ENCODE measurements at places on chromosomes 1 and 21. TPM values are rescaled to one million over a fixed set of nuclear protein-coding genes. Genes with fewer than 3 reads are reported as not detected.

GRCh38 chr1:43539726-43540434, 9.2 kb downstream of the PTPRF start:
- no peak for DNase-seq

The TUFT1 gene
- 24.1 TPM for polyA plus RNA-seq

- no peak for DNase-seq
Measured at GRCh38 chr1:6581561-6582305, 1.9 kb downstream of the ZBTB48 start.

DNA sequence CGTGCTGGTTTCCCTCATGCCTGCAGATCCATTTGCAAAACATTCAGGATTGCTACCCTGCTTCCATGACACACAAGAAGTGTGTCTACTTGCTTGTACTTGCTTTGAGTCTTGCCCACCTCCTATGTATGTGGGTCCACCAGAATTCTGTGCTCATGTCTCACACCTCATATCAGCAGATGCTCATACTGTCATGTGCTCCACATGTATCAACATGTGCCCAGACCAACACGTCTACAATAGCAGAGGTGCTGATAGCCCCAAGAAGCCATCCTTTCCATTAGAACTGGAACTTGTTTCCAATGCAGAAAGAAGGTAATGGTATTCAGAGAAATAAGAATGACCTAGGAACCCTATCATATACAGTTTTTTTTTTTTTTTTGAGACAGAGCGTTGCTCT, 27.9 kb upstream of the MYOC start:
- DNase-seq, result no peak

- no peak for DNase-seq
Measured at GRCh38 chr21:41868062-41868710, 11.0 kb downstream of the PRDM15 start.

DNA sequence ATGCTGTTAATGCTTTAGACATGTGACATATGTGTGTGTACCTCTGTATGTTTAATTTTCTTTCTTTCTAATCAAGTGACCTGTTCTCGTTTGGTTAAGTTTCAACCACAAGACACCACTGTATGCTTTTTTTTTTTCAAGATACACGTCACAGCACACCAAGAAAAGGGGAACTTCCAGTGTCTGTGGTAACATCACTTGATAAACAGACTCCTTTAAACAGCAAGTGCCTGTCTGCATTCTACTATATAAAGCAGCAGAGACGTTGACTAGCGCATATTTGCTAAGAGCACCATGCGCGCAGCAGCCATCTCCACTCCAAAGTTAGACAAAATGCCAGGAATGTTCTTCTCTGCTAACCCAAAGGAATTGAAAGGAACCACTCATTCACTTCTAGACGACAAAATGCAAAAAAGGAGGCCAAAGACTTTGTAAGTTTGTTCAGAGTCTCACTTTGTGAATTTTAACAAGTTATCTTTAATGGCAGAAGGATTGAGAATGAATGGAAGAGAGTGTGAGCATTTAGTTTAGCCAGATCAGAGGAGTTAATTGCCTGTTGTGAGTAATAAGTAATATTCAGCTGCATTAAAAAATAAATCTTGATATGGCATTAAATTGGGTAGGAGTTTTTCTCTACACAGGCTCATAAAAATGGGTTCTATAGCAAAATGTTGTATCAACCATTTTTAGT, at the start of gene RGS1:
TSS of gene RGS1 (plus strand) at position 275 of the 691 bp plus-strand sequence. CDS start at position 295, 20 bp downstream.
- peak; percentile 53 for DNase-seq

GRCh38 chr1:191498318-191498717, 659.9 kb upstream of the RGS18 start:
- DNase-seq, result no peak

DNA sequence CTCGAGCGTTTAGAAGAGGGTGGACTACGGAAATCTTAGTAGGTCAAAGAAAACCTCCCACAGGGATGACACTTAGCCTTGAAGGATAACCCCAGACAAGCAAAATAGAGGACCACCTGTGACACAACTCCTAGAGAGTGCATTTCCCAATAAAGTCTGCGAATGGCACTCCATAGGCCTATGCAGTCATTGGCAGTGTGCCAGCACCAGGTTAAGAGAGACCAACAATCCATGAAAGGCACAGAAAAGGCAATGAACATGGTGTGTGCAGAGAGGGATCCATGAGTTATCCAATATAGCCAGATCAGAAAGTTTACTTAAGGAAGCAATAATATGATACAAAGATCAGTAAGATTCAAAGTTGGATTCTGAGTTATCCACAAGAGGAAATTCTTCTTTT, 45.2 kb upstream of the FMO2 start:
- DNase-seq, result no peak

- no peak for DNase-seq
Measured at GRCh38 chr21:17532292-17532691, 19.4 kb downstream of the CXADR start.

The HSF2BP gene
- 0.66 TPM for polyA plus RNA-seq

GRCh38 chr1:162878000-162878596, 17.1 kb upstream of the CCDC190 start:
- peak; percentile 40 for DNase-seq

GRCh38 chr1:187763976-187764375, 935.2 kb downstream of the PLA2G4A start:
- DNase-seq, result no peak
